Lower leg skin (tissue), 4 donors: ENCODE measurements at places on chromosomes 1 and 21. TPM values are rescaled to one million over a fixed set of nuclear protein-coding genes. Genes with fewer than 3 reads are reported as not detected.
A peak's percentile ranks its signal among the peaks of the same experiment; 100 is the strongest.

DNA sequence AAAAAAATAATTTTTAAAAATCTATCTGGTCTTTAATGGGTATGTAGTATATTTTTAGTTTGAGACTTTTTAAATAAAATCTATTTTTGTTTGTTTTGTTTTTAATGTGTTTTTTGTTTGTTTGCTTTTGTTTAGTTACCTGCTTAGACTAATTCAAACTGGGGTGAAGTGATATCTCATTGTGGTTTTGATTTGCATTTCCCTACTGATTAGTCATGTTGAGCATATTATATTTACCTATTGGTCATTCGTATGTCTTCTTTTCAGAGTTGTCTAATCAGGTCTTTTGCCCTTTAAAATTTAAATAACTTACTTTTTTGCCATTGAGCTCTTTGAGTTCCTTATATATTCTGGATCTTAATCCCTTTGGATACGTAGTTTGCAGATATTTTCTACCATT is 20.3 kb downstream of the CD1B start:
- DNase-seq, result no peak

DNA sequence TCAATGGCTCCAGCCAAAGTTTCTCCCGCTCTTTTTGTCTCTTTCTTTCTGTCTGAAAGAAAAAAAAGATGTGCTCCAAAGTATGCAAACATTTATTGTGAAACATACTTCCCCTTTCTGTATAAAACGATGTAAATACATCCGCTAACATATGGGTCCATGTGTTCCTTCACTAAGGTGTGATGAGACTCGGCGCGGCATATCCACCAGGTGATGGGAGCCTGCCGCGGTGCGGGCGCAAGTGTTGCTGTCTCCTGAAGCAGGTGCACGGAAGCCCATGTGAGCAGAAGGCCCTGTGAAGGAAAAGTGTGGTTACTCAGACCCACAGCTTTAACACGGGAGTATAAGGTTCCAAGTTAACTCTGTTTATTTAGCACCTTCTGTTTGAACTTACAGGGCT is 466.6 kb upstream of the C1orf87 start:
- DNase-seq, result no peak

GRCh38 chr1:22416555-22417454 is 34.8 kb upstream of the ZBTB40 start:
- peak; percentile 61 for DNase-seq

DNA sequence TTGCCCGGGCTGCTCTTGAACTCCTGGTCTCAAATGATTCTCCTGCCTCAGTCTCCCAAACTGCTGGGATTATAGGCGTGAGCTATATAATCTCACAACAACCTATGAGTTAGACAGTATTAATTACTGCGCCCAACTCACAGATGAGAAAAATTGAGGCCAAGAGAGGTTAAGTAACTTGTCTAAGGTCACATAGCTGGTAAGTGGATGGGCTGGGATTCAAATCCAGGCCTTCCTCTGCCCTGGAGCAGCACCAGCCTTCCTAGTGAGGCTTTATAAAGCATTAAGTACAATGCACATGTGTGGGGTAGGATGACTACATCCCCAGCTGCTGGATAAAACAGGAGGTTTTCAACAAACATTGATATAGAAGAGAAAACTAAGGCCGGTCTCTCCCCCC is 15.1 kb downstream of the E2F2 start:
- no peak for DNase-seq

TCHH gene
- 0.99 TPM for total RNA-seq

DNA sequence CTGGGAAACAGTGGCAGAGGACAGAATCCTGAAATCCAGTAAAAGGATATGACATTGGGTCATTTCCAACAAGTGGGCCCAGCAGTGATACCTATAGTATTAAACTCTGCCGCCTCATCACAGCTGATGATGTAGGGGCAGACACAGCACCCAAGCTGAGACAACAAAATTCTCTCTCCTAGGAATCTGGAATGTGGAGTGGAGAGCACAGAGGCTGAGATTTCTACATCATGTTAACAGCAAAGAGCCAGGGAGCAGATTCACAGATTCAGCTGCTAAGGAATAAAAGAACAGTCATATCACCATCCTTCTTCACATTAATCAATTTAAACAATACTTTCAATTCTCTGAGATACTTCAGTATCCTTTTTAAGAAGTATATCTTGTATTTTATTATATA is 61.9 kb downstream of the CRP start:
- no peak for DNase-seq

CYP4B1 gene
- total RNA-seq, result 35.7 TPM

DNA sequence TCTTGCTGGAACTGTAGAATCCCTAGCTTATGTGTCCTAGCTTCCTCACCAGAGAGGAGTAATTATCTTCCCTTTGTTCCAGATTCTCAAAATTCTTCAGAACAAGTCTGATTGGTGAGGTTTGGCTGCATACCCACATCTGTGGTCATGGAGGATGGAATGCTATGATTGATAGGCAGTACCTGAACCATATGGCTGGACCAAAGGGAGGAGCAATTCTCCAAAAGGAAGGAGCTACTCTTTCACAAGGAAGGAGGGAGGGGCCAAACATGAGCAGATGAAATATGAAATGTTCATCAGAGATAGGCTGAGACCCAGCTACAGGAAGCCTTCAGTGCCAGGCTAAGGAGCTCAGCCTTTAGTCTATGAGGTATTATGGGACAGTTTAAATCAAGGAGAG is 5.0 kb upstream of the RNF19B start:
- DNase-seq, result no peak

DNA sequence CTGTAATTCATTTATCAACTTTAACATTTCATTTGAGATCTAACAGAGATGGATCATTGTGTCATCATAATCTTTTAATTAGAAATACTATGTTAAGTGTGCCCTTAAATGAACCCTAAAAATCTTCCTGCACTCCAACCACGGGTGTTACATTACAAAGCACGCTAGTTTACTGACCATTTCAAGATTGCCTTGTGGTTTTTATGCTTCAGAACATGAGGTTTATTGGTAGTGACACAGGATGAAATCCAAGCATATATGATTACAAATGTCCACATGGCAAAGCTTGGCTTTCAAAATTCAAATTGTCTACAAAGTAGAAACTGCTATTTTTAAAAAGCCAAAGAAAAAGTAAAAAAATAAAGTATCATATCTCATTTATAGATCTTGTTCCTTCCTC is 190.4 kb upstream of the USP25 start:
- DNase-seq, result no peak

PCSK9 gene
- 0.38 TPM for total RNA-seq

- DNase-seq, result no peak
Observed at GRCh38 chr1:241608379-241609033, 31.7 kb downstream of the CHML start.

DNA sequence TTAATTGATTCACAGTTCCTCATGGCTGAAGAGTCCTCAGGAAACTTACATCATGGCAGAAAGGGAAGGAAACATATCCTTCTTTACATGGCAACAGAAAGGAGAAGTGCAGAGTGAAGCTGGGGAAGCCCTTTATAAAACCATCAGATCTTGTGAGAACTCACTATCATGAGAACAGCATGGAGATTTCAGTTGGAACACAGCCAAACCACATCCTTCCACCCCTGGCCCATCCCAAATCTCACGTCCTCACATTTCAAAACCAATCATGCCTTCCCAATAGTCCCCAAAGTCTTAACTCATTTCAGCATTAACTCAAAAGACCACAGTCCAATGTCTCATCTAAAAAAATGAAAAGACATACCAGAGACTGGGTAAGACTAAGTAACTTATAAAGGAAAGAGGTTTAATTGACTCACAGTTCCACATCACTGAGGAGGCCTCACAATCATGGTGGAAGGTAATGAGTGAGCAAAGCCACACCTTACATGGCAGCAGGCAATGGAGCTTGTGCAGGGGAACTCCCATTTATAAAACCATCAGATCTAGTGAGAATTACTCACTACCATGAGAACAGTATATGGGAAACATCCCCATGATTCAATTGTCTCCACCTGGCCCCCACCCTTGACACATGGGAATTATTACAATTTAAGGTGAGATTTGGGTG is 105.2 kb downstream of the MRPL39 start:
- no peak for DNase-seq

ADCY10 gene
- 0.07 TPM for total RNA-seq

DNA sequence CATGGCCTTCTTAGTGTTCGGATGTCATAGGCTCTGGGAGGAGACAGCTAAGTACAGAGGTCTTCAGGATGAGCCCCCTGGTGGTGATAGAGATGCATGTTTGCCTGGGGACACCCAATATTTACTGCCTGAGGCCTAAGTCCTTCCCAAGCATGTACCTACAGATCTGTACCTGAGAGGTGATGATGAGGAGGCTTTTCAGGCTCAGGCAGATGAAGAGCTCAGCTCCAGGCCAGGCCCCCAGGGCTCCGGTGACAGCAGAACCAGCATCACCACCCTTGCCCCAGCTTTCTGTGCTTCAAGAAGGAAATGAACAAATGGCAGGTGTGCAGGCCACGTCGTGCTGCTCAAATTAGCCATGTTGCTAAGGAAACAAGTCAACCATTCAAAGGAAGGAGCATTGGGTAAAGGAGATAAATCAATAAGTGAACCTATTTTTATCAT is 21.1 kb downstream of the CACNA1E start:
- no peak for DNase-seq

GRCh38 chr21:41739011-41739410 is 27.8 kb downstream of the RIPK4 start:
- no peak for DNase-seq

MATN1 gene
- total RNA-seq, result not detected

GRCh38 chr1:178301141-178301540 is 195.6 kb downstream of the CLEC20A start:
- no peak for DNase-seq

DNA sequence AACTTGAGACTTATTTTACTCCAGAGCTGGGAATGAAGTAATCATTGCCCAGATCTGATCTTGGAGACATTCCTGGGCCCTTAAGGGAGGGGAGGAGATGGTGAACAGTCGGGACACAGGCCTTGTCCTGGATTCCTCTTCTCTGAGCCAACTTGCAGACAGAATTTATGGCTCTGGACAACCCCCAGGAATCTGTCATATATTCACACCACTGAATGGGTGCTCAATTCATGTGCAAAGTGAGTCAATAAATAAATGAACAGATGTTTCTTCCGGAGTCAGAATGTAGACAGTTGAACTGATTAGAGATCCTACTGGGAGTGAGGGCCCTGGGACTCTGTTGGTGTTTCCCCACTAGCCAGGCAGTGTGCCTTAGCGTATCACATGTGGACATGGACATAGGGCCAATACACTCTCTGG is 2.6 kb downstream of the TUFT1 start:
- DNase-seq, result peak; percentile 77

DNA sequence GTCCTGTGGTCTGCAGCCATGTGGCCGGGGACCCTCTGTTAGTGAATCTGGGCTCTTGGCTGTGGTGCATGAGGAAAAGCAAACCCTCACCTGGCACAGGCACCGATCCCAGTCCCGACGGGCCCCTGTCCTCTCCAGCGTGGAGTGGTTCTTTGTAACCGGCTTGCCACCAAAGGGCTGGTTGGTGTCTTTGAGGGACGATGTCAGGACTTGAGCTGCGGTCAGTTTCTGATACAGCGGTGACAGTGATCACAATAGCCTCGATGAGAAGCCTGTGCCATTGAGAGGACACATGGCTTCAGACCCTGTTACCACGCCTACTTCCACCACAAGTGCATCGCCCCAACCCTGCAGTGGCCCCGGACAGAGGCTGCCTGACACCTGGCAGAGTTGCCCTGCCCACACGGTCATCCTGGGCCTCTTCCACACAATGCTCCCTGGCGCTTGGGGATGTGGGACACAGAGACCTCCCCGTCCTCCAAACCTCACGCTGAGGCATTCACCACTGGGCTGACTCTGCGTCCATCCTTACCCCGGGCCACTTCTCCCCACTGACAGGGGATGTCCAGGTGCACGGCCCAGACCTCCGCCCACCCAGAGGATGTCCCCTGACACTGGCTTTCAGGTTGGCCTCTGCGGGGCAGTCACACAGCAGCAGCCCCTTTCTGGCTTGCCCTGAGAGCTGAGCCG is 18.8 kb upstream of the ACTRT2 start:
- peak; percentile 75 for DNase-seq

DAB1 gene
- not detected for total RNA-seq

GRCh38 chr1:200525090-200525987 is 95.2 kb downstream of the KIF14 start:
- no peak for DNase-seq

DNA sequence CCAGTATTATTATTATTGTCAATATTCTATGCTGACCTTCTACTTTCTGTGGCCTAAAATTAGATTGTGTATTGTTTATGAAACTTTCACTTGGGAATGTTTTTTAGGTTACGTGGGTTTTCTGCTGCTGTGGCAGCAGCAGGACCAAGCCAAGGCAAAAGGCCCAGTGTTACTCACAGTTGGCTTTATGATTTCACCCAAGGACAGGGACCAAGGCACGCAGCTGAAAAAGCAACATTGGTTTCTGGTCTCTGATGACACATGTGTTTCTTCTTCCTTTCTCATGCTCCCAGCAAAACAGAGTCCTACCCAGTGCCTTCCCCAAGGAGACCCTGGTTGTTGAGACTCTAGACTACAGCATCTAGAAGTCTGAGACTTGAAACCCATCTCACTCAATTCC is 413.7 kb downstream of the SETD4 start:
- peak; percentile 28 for DNase-seq

DNA sequence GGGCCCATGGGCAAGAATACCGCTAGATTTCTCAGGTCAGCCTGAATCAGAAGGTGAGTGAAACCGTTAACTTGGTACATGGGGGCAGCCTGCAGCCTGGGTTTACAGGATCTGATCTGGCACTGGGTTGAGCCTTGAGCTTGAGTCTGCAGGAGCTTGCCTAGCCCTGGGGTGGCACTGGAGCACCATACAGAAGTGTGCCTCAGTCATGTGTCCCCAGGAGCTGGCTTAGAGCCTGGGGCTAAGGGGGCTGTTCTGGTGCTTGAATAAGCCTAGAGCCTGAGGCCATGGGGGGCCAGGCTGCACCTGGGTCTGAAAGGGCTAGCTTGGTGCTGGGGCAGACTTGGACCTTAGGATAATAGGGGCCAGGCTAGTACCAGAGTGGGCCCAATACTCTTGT is 457.2 kb upstream of the PBX1 start:
- DNase-seq, result no peak
